ENCODE measurements at places on chromosomes 5 and 9.

DNA sequence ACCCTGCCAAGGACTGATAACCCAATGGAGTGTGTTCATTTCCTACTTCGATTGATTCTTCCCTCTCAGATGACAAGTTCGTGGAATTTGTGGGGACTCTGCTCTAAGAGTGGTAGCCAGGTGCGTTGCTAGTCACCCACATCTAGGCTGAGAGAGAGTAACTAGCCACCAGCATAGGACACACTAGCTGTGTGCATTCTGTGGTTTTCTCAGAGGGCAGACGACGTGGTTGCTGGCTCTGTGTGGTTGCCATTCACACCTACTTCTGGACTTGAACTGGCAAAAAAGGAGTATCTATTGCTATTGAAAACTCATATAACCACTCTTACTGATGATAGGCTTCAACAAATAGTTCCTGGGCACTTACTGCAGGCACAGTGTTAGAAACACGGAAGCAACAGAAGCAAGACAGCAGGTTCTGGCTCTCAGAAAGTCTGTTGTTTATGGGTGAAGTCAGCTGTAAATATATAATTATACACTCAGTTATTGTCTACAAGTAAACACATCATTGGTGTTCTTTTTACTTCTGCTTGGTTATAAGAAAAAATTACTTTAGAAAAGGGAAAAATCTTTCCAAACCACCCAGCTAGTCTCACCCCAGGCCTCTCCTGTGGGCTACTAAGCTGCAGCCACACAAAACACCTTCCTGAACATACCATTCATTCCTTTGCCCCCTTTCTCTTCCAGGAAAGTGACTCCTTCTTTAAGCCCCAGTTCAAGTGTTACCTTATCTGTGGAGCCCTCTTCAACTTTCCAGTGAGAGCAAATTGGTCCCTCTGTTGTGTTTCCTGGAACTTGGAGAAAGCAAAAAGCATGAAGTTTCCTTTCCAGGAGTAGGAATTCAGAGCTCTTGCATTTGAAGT is 151.1 kb upstream of the HAPLN1 start:
- no peak for DNase-seq

- no peak for DNase-seq
Observed at GRCh38 chr5:181170237-181170825, 22.9 kb downstream of the OR2V2 start.

DNA sequence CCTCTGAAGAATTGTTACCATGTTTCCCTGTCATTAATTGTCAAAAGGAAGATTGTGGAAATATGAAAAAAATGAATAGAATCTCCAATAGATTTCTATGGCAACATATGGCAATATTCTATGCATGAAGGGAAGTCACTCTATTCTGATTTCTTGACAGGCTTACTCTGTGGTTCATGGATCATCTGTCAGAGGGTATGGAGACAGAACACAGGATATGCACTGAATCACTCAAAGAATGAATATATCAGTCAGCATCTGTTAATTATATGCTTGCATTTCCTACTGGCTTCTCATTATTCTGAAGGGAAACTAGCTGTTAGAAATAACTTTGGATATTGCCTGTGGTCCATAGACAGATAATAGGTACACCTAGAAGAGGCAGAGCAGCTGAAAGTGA is 918.9 kb downstream of the DTWD2 start:
- no peak for DNase-seq

GRCh38 chr5:152422081-152422480 is 17.0 kb upstream of the NMUR2 start:
- DNase-seq = no peak

DNA sequence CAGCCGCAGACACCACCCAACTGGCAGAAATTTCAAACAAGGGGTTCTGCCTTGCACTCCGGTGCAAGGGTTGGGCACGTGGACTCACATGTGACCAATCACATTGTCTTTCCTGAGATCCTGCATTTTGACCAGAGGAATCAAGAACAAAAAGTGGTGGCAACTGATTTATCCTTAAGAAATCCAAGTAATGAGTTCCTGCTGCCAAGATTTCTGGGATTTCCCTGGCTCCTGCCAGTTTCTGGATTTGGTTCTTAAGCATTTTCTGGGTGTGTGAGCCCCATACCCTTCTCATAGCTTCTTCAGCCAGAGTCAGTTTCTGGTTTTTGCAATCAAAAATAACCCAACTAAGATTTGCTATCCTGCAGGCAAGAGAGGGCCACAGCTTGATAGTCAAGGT is 17.4 kb upstream of the KCNIP1 start:
- no peak for DNase-seq

DNA sequence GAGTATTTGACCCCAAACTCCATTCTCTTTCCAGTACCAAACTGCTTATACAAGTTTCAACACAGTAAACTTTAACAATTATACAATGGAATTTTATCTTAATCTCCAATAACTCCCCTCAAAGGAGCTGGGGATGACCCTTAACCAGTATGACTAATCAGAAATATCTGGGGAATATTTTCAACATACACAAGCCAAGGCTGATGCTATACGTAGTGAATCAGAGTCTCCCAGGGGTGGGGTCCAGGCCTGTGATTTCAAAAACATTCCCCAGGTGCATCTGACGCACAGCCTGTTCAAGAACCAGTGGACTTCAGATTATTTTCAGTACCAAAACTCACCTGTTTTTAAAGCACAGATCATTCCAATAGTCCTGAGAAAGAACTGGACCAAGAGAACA is 11.8 kb upstream of the SEMA5A start:
- DNase-seq = no peak

GRCh38 chr9:133717113-133718031 is 20.8 kb downstream of the SARDH start:
- no peak for DNase-seq

GRCh38 chr5:71874521-71874920 is 155.4 kb downstream of the CARTPT start:
- DNase-seq = no peak

- DNase-seq = no peak
Observed at GRCh38 chr9:91817106-91817492, 132.9 kb downstream of the ROR2 start.

- DNase-seq = no peak
Observed at GRCh38 chr5:125214080-125214479, 467.6 kb upstream of the ZNF608 start.

GRCh38 chr9:114271556-114272510 is 51.1 kb upstream of the ORM1 start:
- no peak for DNase-seq

GRCh38 chr9:104997536-104997935 is 69.6 kb upstream of the ABCA1 start:
- no peak for DNase-seq

DNA sequence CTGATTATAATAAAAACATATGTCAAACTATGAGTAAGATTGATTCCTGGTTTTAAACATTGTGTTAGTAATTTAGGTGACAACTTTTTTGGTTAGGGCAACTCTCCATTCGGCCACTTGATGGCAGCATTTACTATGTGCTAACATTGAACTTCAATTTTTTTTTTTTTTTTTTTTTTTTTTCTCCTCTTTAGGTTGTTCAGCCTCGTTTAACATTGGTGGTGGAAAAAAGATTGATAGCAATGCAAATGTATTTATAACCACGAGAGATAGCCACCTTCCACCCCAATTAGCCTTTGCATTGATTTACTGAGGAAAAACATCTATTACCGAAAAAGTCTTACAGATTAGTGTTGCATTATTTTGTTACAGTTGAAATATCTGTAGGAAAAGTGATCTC is 159.1 kb downstream of the CSNK1G3 start:
- DNase-seq = no peak

Measured in stimulated activated CD8-positive, alpha-beta memory T cell treated with anti-CD3 and anti-CD28 coated beads, Interleukin-4, amount 100 ng/mL, for 1 hour (primary cell).